BJ (cell line): ENCODE measurements at places on chromosomes 5 and 9.

DNA sequence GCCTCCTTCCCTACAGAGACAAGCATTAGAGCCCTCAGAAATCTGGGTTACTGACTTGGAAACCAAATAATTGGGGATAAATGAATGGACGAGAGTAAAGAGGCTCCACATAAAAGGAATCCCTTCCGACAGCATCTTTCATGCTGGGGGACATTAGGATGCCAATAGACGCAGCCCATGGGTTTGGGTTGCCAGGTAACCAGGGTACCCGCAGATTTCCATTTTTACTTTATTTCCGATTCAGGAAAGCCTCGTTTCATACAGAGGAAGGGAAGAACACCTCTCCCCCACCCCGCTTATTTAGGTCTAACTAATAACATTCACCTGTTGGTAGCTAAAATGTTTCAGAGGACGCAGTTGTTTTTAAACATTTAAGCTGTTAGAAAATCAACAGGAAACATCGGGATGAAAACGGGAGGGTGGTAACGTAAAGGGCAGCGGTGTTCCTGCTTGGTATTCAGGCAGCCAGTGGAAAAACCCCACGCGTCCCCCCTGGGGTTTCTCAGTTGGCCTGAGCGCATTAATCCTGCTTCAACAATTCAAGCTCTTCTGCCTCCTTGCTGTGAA lies 179.5 kb downstream of the YTHDC2 start:
- no peak for DNase-seq

GRCh38 chr9:29475471-29475870 lies 1902.2 kb upstream of the C9orf72 start:
- no peak for DNase-seq

DNA sequence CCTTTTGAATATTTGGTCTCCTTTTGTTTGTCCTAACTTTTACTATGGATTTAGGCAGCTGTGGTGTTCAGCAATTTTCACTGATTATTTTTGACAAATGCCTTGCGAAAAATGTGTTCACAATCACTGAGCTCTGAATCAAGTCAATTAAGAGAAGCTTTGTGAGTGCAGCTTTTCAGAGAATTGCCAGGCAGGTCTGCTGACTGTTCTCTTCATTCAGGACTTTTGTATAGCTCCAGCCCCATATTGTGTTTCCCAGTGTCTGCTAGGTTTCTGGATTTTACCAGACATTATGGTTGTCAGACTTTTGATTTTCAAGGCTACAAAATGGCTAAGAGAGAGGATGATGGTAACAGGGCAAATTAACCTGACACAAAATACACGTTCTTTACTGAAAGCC lies 1055.9 kb downstream of the CDH18 start:
- no peak for DNase-seq

DNA sequence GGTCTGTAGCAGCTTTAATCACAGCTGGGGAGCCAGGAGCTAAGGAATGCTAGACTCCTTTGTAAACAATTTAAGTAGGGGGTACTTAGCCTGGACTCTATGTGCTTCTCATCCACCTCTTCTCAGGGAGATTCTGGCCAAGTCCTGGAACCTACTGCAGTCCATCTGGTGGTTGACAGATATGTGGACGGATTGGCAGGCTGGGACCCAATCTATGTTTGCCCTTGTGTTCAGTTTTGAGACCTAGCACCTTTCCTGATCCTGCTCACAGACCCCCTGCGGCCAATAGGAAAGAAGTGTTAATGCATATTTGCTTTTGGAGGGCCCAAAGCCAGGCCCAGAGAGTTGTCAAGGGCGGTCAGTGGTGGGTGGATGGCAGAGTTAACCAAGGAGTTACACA lies 6.4 kb downstream of the SLC22A5 start:
- DNase-seq, result no peak

DNA sequence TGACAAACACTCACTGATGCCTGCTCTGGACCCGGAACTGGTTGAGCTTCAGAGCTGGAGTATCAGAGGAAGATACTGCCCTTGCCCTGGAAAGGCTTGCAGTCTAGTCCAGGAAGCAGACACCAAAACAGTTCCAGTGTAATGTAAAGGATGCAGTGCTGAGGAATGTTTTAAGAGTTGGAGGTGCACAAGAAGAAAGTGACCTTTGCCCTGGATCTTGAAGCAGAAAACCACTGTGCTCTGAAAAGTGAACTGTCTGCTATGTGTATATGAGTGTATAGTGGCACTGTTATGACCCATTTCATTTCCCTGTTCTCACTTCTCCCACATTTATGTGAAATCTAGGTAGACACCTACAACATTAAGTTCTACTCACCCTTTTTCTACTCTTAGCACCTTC lies 2.1 kb downstream of the ZNF346 start:
- DNase-seq, result no peak
